IMR-90 (cell line): ENCODE measurements at places on chromosomes 1 and 21. TPM values are rescaled to one million over a fixed set of nuclear protein-coding genes. Genes with fewer than 3 reads are reported as not detected.

RGS8 gene
- total RNA-seq = not detected in 2 replicates

PCAT6 gene
- 0.56 TPM in 1 of 2 replicates, not detected in the other for total RNA-seq

LAMB3 gene
- 0.72 and 1.1 TPM in 2 replicates for total RNA-seq

KRTAP10-8 gene
- not detected in 2 replicates for total RNA-seq

CYP4A22 gene
- not detected in 2 replicates for total RNA-seq

CGN gene
- total RNA-seq = 0.28 and 0.36 TPM in 2 replicates

PIGR gene
- not detected in 2 replicates for total RNA-seq

HP1BP3 gene
- 88.4 and 111 TPM in 2 replicates for total RNA-seq

FTCD gene
- not detected in 2 replicates for total RNA-seq

KPRP gene
- total RNA-seq = not detected in 2 replicates

MRPL24 gene
- total RNA-seq = 65.3 and 68.8 TPM in 2 replicates

C1QTNF12 gene
- 0.36 TPM in 1 of 2 replicates, not detected in the other for total RNA-seq

CD55 gene
- total RNA-seq = 6.6 and 9.7 TPM in 2 replicates

SLC16A4 gene
- total RNA-seq = 65.2 and 73.0 TPM in 2 replicates

PIGK gene
- total RNA-seq = 15.6 and 39.2 TPM in 2 replicates

PODN gene
- 0.54 and 0.56 TPM in 2 replicates for total RNA-seq

CELA2B gene
- total RNA-seq = not detected in 2 replicates

RAB4A gene
- 26.2 and 33.3 TPM in 2 replicates for total RNA-seq

C1orf53 gene
- total RNA-seq = 4.2 and 4.8 TPM in 2 replicates

LCE3D gene
- not detected in 2 replicates for total RNA-seq

NBPF6 gene
- total RNA-seq = not detected in 2 replicates

AKIRIN1 gene
- 42.5 and 63.9 TPM in 2 replicates for total RNA-seq

S100B gene
- total RNA-seq = 0.18 TPM in 1 of 2 replicates, not detected in the other

EPHX1 gene
- total RNA-seq = 16.9 and 20.3 TPM in 2 replicates

SCYL3 gene
- 6.7 and 8.4 TPM in 2 replicates for total RNA-seq

DISC1 gene
- 6.1 and 7.0 TPM in 2 replicates for total RNA-seq

PROX1 gene
- total RNA-seq = under 0.01 and 0.28 TPM in 2 replicates

MCOLN3 gene
- total RNA-seq = not detected in 2 replicates

VANGL2 gene
- 0.28 and 0.36 TPM in 2 replicates for total RNA-seq
